RPMI8226 (cell line): ENCODE measurements at places on chromosomes 3 and 15.

- no peak for DNase-seq
Observed at GRCh38 chr3:127029658-127030507, 47.0 kb downstream of the PLXNA1 start.

DNA sequence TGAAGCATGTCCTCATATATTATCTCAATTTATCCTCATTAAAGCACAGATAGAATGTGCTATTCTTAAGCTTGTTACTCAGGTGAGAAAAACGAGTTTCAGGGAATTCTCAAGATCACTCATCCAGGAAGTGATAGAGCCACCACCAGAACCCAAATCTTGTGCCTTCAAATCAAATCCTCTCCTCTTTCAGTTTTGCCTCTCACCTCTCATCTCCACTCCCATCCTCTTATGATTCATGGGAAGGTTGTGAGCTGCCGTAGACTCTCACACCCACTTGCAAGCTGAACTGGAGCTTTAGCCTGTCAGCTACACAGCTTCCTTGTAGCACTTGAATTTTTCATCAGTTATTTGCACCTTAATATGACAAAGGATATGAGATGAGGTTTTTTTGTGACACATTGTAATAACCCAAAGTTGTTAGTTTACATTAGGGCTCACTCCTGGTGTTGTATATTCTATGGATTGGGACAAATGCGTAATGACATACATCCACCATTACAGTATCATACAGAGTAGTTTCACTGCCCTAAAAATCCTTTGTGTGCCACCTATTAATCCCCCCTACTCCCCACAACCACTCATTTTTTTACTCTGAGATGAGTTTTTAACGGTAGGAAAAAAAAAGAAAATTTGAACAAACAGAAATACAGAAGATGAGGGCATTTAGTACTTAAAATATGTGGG, 25.7 kb downstream of the GPR15 start:
- DNase-seq, result no peak

- no peak for DNase-seq
Observed at GRCh38 chr3:197364410-197365071, 66.1 kb upstream of the DLG1 start.

DNA sequence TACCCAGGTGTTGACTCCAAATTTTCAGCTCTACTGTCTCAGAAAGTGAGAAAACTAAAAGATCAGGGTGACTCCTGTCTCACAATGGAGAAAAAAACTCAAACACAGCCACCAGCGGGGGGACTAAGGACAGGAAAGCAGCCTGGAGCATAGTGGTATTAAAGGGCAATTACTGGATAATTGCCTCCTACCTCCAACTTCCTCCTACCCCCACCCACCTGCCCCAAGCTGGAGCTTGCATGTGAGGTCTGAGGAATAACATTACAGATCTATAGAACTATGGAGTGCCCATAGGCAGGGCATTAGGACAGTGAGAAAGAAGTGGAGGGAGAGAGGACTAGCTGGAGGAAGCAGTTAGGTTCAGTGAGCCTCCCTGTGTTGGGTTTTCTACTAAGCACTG, 2.7 kb upstream of the PCCB start:
- no peak for DNase-seq
